ENCODE measurements at places on chromosomes 3 and 15. TPM values are rescaled to one million over a fixed set of nuclear protein-coding genes. Genes with fewer than 3 reads are reported as not detected.
A peak's percentile ranks its signal among the peaks of the same experiment; 100 is the strongest.

LYZL4 gene
- not detected for total RNA-seq

DNA sequence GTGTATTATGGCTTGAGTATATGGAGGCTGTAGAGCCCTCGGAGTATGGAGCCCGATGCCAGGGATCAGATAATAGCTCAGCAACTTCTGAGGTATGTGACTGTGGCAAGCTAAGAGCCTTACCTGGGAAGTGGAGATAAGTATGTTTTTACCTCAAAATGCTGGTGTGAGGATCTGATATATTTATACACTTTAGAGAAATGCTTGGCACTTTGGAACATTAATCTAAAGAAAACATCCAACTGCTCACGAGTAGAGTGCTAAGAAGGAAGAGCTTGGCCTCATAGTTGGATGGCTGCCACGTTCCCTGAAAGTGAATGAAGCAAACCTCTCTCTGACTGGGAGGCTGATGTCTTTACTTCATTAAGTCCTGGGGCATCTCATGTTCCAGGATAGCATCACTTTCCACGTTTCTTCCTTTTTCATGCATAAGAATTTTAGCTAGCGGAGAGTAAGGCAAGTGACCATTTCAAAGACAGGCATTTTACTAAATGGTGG is 58.9 kb upstream of the GOLGA8J start:
- DNase-seq = peak; percentile 9

DNA sequence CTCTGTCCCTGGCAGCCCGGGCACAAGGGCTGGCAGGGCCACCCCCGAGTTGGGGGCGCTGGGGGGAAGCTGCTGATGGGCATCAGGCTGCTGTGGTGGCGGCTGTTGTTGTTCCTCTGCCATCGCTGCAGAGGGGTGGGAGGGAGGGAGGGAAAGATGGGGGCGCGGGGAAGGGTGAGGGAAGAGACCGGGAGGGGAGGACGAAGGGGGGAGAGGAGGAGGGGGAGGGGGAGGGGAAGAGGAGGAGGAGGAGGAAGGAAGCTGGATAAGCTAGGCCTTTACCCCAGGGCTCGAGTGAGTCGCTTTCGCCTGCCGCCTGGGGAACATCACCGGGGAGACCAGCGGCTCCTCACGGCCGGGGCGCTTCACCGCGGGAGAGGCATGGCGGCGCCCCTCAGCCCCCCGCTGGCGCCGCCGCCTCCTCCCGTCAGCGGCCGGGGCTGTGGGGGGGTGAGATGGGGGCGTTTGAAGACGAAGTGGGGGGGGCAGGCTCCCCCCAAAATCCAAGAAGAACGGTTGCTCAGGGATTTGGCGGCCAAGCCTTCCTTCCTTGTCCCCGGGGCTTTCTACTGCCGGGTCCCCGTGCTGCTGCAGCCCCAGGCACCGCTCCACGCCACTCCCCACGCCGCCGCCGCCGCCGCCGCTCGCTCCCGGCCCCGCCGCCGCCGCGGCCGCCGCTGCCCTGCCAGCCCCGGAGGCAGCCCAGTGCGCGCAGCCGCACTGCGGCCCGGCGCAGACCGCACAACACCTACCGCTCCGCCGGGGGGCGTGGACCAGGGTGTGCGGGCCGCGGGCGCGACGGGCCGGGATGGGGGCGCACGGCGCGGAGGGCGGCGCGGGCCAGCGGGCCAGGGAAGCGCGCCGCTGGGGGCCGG is at the start of gene RFX7:
Gene RFX7 (minus strand): TSS at position 717 of the 875 bp plus-strand sequence. CDS start 594 bp downstream, at position 123.
- DNase-seq = peak; percentile 80

SYNM gene
- total RNA-seq = 356 TPM

- no peak for DNase-seq
Measured at GRCh38 chr3:195031574-195032003, 239.4 kb downstream of the XXYLT1 start.

GRCh38 chr3:42647821-42648459 is 5.6 kb upstream of the ZBTB47 start:
- DNase-seq = no peak

SPESP1 gene
- total RNA-seq = 2.3 TPM

Measured in heart right ventricle (tissue), 16 donors.